ENCODE measurements at places on chromosomes 6 and 20.

DNA sequence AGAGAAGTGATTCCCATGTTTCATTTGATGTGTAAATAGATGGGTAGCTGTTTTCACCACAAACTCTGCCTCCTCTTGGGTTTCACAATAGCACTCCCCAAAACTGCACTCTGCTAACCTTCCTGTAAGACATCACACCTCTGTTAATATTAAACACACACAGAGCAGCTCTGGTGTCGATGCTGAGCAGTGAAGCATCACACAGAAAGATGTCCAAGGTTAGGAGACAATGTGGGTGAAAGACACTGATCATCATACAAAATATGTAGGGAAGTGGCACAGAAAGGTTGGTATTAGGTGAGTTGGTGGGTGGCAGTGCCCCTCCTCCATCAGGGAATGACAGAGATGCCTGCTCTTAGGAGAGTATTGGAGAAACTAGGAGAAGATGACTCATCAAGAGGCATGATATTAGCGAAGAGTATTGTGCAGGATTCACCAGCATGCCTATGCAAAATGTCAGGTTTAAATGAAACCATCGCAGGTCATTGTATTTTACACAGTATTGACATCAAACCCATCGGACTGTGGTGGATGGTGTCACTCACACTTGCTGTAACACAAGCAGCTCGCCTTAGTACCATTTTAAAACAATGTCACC, 199.7 kb downstream of the TBXT start:
- no peak for DNase-seq

GRCh38 chr6:113623129-113623528, 234.0 kb upstream of the MARCKS start:
- DNase-seq = no peak

DNA sequence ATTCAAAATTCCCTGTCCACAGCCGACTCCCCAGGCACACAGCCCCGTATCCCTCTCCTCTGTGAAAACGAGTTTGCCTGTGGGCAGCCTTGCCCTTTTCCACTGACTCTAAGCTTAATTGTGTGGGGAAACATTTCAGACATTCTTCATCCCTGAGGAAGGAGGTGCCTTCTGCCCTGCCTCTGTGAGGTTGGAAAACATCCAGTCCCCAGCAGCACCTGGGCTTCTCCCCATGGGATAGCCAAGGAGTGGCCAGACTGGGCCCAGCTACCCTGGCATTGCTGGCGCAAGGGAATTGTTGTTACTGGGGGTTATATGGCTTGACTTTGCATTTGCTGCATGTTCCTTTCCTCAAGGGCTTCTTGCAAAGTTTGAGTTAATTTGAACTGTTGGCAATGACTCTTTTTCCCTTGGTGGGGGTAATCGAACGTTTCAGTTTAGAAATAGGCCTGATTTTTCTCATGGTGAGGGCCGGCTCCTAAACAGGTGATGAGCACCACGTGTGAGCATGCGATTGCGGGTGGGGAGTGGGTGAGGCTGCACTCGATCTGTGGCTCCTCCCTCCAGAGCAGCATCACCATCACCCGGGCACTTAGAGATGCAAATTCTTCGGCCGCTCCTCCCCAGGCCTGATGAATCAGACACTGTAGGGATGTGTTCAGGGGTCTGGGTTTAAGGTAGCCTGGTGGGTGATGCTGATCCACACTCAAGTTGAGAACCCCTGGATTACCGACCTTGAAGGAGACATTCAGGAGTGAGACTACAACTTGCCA, 29.9 kb downstream of the GABRR2 start:
- no peak for DNase-seq

GRCh38 chr6:25868436-25869183, 5.4 kb downstream of the SLC17A3 start:
- DNase-seq = no peak

DNA sequence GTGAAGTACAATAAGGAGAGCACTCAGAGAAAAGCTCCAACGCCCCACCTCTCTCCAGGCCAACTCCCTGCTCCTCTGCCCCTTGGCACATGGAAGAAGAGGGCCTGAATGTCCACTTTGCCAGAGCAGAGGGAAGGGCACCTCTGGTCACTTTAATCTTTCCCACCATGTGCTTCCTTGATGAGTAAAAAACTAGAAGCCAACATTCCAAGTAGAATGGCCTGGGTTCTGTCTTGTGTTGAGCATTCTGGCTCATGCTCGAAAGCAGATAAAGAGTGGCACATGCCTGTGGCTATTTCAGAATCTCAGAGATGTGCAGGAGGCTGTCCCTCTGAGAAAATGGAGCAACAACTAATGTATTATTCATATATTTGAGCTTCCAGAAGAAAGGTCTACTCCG, 177.4 kb upstream of the PLN start:
- DNase-seq = no peak
